ENCODE measurements at places on chromosomes 1 and 21. TPM values are rescaled to one million over a fixed set of nuclear protein-coding genes. Genes with fewer than 3 reads are reported as not detected.

Gene NBPF4
- total RNA-seq = not detected

Gene AMPD1
- total RNA-seq = not detected

DNA sequence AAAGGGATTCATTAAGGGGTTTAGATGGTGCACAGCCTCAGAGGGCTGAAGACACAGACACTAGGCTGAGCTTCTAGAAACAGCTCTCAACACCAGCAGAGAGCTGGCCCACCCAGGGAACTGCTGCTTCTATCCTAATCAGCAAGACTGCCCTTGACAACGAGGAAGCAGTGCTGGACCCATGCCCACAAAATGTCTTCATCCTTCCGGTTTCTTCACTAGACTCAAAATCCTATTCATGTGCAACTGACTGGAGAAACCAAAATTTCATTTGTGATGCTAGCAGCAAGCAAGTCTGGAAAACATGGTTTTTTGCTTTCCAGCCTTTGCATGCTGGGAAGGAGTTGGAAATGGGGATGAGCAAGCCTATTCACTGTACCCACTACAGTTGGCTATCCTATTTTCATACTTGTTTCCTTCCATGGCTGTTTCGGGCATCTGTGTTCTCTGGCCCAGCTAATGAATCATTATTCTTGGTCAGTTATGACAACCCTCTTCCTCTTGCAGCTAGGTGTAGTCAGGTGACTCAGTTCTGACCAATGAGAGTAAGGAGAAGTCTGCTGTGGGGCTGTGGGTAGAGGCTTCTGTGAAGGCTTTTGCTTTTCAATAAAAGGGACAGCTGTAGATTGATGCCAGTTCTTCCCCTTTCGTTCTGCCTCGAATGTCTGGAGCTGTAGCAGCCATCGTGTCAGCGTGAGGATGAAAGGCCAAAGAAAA lies 14.6 kb upstream of the TMEM61 start:
- DNase-seq = peak; percentile 76

DNA sequence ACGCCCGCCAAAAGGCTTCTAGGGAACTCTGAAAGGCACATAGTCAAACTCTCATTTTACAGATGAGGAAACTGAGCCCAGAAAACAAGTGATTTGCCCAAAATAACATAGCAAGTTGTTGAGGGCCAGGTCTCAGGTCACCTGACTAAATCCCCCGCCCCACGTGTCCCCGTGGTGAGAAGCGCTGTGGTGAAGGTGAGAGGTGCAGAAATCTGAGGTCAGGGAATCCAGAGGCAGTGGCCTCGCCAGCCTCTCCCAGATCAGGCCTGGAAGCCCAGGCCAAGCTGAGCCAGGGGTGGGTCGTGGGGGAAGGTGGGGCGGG lies 5.1 kb downstream of the HDGF start:
- no peak for DNase-seq

GRCh38 chr1:220300442-220301121 lies 28.3 kb upstream of the RAB3GAP2 start:
- DNase-seq = peak; percentile 73

DNA sequence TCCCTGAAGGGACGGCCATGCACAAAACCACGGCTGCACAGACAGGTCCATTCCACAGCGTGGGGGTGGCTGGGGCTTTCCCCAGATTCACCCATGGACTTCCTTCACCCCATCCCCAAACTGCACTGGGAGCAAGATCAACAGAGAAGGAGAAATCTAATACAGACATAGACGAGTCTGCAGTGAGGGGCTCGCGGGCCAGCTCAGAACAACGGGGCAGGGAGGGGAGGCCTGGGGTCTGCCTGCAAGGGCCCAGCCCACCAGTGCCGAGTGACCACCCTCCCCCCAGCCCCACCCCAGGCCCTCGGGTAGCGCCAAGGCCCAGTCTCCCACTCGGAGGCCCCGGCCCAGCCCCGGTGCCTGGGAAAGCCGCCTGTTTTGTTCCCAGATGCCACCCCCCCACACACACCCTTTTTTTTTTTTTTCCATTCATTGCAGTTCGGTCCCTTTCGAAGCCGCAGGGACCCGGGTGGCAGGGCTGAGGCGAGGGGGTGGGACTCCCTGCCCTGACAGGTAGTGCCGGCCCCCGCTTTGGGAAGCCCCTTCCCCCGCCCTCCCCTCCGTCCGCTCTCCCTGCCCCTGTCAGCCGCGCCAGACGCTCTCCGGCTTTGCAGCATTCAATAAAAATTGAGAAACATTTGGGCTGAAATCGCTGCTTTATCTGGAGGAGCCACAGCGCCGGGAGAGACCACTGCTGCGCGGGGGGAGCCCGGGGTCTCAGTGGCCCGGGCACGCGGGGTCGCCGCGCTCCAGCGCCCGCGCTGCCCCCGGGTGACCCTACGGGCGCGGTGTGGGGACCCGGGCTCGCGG lies 543 bp upstream of the EPHB2 start:
- DNase-seq = peak; percentile 82

DNA sequence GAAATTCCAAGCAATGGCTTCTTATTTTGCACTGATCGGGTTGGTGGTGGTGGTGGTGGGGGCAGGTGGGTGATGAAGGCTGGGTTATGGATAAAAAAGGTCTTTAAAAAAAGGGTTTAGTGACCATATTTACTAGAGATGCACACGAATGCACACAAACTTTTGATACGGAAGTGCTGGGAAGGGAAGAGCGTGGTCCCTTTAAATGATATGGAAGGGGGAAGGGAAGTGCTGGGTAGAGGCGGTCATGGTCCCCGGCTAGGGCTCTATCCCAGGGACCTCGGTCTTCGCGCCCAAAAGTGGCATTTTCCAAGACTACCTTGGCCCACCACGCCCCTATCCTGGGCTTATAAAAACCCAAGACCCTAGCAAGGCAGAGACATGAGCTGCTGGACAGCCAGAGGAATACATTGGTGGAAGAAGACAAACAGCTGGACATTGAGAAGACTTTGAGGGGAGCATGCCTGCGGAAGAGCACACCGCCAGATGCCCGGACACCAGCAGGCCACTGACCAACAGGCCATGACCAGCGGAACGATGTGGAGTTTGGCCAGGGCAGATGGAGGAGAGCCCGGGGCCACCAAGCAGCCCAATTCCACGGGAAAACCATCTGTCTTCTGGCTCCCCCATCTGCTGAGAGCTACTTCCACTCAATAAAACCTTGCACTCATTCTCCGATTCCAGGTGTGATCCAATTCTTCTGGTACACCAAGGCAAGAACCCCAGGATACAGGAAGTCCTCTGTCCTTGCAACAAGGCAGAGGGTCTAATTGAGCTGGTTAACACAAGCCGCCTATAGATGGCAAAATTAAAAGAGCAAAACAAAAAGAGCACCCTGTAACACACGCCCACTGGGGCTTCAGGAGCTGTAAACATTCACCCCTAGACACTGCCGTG lies 1720.2 kb downstream of the MRPL39 start:
- DNase-seq = no peak

DNA sequence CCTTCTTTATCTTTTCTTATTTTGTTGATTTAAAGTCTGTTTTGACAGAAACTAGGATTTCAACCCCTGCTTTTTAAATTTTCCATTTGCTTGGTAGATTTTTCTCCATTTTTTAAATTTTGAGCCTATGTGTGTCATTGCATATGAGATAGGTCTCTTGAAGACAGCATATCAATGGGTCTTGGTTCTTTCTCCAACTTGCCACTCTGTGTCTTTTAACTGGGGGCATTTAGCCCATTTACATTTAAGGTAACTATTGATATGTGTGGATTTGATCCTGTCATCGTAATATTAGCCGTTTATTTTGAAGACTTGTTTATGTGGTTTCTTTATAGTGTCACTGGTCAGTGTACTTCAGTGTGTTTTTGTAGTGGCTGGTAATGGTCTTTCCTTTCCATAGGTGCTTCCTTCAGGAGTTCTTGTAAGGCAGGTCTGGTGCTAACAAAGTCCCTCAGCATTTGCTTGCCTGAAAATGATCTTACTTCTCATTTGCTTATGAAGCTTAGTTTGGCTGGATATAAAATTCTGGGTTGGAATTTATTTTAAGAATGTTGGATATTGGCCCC lies 223.9 kb downstream of the USP25 start:
- no peak for DNase-seq

GRCh38 chr1:43058545-43059360 lies 100.1 kb upstream of the SLC2A1 start:
- no peak for DNase-seq

DNA sequence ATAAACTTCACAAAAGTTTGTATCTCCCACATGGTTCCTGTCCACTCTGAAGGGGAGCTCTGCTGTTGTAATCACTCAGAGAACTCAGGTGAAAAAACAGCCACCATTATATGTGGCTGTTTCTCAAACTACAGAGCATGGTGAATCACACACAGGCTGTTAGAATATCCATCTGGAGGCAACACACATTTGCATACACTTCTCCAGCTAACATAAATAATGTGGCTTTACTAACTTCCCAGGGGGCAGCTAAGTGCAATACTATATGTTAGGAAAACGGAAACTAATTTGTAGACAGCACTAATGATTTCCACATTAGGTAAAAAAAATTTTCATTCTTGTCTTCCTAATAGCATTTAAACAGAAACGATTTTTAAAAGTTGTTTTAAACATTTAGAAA lies 49.3 kb downstream of the PTGFR start:
- no peak for DNase-seq
